ENCODE measurements at places on chromosomes 11 and 22. TPM values are rescaled to one million over a fixed set of nuclear protein-coding genes. Genes with fewer than 3 reads are reported as not detected.

The MRGPRX3 gene
- total RNA-seq: not detected

The ZP1 gene
- total RNA-seq: not detected

The DNAJB7 gene
- not detected for total RNA-seq

The LGALS12 gene
- total RNA-seq: not detected

The BID gene
- 30.3 TPM for total RNA-seq

The SLC17A6 gene
- total RNA-seq: not detected

The KCNQ1OT1 gene
- total RNA-seq: 0.29 TPM

The APOL1 gene
- 22.2 TPM for total RNA-seq

The SMTNL1 gene
- total RNA-seq: not detected

The GRM5 gene
- total RNA-seq: not detected

The ZDHHC13 gene
- 17.2 TPM for total RNA-seq

The DNHD1 gene
- 0.86 TPM for total RNA-seq

The TST gene
- 55.8 TPM for total RNA-seq

The IGF2 gene
- 17.6 TPM for total RNA-seq

The VPREB1 gene
- not detected for total RNA-seq

The RIC3 gene
- total RNA-seq: not detected

The CECR2 gene
- 0.58 TPM for total RNA-seq

The CHEK2 gene
- total RNA-seq: 20.0 TPM

The DSCAML1 gene
- not detected for total RNA-seq

The OR51B5 gene
- total RNA-seq: not detected

The MRPL49 gene
- total RNA-seq: 95.3 TPM

The POU2AF2 gene
- not detected for total RNA-seq

The CCDC87 gene
- total RNA-seq: under 0.01 TPM

The SPINDOC gene
- 26.2 TPM for total RNA-seq

The FOXRED2 gene
- total RNA-seq: 5.0 TPM

The ANGPTL5 gene
- not detected for total RNA-seq

The DMC1 gene
- total RNA-seq: 3.2 TPM

The SMIM35 gene
- total RNA-seq: not detected

The TIMM10 gene
- 43.8 TPM for total RNA-seq

The PTGDR2 gene
- total RNA-seq: not detected

The KDM4E gene
- not detected for total RNA-seq

The OR56A1 gene
- total RNA-seq: not detected

The DLG2 gene
- total RNA-seq: not detected

The SMC1B gene
- total RNA-seq: not detected

The ALDH3B1 gene
- total RNA-seq: 61.7 TPM

The APLNR gene
- not detected for total RNA-seq

The MS4A15 gene
- total RNA-seq: not detected

The ACAD8 gene
- total RNA-seq: 23.4 TPM

The APLP2 gene
- total RNA-seq: 437 TPM

The MARK2 gene
- 14.7 TPM for total RNA-seq

The TMEM121B gene
- total RNA-seq: under 0.01 TPM

The ART1 gene
- not detected for total RNA-seq

The MAP6 gene
- 0.89 TPM for total RNA-seq

The SLC22A8 gene
- not detected for total RNA-seq

The GGTLC2 gene
- total RNA-seq: not detected

The AGBL2 gene
- 0.86 TPM for total RNA-seq

The ENTHD1 gene
- not detected for total RNA-seq

The BTG4 gene
- not detected for total RNA-seq

The EIF4ENIF1 gene
- total RNA-seq: 7.2 TPM

The PTPN5 gene
- total RNA-seq: not detected

The IL18BP gene
- total RNA-seq: 0.89 TPM

The GAL gene
- total RNA-seq: 2.3 TPM

The ACTN3 gene
- total RNA-seq: under 0.01 TPM

The ZNF202 gene
- total RNA-seq: 2.9 TPM

The YAP1 gene
- 91.8 TPM for total RNA-seq

The ABCC8 gene
- total RNA-seq: not detected

The RAB3IL1 gene
- 2.3 TPM for total RNA-seq

The MS4A1 gene
- not detected for total RNA-seq
